ENCODE measurements at places on chromosomes 4 and X.

GRCh38 chr4:166498546-166498945 lies 625.5 kb downstream of the TLL1 start:
- no peak for ATAC-seq

GRCh38 chr4:182795446-182796238 lies 121.5 kb downstream of the DCTD start:
- no peak for ATAC-seq

DNA sequence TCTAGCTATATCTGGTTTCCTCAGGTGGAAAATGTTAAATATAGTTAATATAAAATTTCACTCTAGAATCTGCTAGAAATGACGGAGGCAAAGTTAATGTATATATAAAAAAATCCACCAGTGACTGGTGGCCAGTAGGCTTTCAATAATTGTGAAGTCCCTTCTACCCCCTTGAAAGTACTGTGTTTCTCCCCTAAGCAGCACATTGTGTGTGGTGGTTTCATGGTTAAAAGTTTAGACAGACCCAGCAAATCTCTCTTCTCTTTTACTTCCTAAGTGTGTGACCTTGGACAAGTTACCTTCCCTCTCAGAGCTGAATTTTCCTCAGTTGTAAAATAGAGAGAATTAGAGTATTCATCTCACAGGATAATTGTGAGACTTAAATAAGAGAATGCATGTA lies 600 bp upstream of the HEPH start:
- no peak for ATAC-seq

- no peak for ATAC-seq
These were observed 12.3 kb downstream of the BMP3 start for GRCh38 chr4:81042578-81043365.

DNA sequence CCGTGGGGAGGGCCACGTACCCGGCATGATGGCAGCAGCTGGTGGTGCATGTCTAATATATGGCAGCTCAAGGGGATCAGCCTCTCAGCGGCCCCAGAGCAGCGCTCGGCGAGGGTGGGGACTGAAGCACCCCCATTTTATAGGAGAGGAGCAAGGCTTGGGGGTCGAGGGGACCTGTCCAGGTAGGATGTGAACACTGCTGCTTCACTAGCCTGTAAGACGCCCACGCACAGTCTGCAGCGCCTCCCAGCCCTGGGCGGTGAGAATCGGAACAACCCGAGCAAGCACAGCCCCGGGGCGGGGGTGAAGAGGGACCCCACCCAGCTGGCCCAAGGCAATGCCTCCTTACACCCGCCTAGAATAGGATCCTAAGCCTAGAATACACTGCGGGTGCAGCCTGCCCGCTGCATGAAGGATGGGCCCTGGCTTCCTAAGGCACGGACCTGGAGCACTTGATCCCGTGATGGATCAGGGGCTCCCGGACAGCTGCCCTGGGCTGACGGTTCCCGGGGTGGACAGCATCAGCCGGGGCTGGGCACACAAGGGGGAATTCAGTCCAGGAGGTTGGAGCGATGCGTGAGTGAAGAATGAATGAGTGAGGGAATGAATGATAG lies 17.6 kb downstream of the ADRA2C start:
- no peak for ATAC-seq

GRCh38 chr4:37389967-37390580 lies 145.5 kb downstream of the NWD2 start:
- no peak for ATAC-seq

GRCh38 chr4:25486171-25486570 lies 109.1 kb downstream of the ANAPC4 start:
- no peak for ATAC-seq

DNA sequence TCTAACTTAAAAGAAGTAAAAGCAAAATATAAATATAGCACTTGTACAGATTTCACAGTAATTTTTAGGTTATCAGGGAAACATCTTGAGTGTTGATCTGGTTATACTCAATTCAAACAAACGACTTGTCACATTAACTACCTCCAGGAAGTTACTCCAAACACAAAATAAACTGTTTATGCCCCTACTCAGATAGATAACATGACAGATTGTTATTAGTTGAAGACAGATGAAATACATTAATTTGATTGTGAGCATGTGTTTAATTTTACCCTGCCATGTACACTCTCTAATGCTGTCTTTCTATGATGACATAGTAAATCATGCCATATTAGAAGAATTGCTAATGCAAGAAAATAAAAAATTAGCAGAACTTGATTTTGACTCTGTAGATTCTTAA lies 88.0 kb downstream of the RAB28 start:
- ATAC-seq = no peak

GRCh38 chrX:68950937-68951336 lies 122.1 kb downstream of the EFNB1 start:
- ATAC-seq = no peak

DNA sequence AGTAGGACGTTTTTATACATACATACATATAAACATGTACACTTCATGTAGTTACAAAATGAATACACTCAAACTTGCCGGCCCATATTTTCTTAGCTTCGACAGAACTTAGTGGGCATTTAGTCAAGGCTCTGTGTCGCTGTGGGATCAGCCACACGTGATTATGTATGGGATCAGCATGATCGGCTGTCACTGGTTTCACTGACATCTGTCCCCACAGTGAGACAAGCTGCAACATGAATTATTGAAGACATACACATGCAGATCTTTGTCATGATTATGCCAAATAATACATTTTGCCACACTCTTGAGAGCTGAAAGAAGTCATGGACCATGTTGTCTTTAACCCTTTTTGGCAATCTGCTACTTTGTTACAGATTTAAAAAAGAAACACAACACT lies 38.2 kb upstream of the NAA11 start:
- ATAC-seq = no peak

- no peak for ATAC-seq
These were observed 10.2 kb downstream of the RGS12 start for GRCh38 chr4:3302786-3303564.

DNA sequence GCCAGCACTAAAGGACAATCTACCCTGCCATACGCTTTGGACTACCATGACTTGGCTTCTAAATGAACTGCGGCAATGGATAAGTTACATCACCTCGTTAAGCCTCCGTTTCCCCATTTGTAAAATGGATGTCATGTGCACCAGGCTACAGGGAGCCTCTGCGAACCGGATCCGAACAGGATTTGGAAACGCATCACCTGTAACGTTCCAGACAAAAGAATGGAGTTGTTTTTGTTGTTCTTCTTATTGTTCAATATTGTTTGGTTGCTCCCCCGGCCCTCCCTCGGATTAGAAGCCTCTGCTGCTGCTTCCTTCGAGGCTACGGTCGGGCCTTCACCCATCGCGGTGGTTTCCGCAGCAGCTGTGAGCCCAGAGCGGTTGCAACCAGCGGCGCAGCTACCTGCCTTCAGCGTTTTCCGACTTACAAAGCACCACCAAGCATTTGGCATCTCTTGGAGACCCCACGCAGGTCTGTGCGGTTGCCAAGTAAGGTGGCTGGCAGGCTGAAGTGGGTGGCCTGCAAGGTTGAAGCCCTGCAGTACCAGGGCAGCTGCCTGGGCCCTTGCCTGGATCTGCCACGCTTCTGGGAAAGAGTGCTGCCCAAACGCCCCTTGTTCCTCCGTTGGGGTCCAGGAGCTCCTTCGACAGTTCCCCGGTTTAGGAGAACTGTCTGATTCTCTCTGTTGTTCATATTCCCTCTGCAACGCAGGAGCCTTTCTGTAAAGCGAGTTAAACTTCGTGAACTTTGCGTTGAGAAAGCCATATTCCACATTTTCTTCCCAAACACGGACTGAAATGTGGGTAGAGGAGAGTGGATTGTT lies 7.1 kb downstream of the NKX3-2 start:
- ATAC-seq = no peak

DNA sequence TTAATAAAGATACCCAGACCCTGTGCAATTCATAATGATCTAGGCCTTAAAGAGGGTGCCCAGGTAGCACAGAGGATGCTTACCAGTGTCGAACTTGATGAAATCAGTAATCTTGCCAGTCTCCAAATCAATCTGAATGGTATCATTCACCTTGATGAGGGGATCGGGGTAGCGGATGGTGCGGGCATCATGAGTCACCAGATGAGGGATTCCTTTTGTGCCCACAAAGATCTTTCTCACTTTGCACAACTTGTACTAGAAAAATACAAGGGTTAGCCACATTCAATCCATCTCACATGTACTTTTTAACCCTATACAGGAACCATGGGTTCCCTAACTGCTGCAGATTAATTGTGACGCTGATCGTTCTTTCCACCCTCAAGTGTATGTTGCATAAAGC lies 3.3 kb downstream of the RPS4X start:
- peak; percentile 2 for ATAC-seq

DNA sequence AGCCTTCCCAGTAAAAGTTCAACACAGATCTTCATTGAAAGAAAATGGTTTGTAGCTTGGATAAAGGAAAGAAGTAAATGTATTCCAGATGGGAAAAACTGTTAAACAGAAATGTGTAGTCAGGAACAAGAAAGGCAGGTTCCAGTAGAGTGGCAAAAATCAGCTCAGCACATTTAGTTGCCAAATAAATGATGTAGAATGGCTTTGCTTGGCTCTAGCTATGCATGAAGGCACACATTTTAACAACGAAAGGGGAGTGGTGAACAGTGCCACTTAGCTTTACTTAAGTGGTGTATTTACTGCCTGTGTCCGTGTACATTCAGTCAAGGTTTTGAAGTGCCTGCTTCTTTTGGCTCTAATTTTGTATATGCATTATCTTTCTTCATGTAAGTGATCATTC lies 644.5 kb upstream of the ATOH1 start:
- no peak for ATAC-seq

- ATAC-seq = no peak
These were observed 32.9 kb upstream of the PDGFC start for GRCh38 chr4:157004279-157005161.

GRCh38 chrX:125340490-125340889 lies 20.8 kb downstream of the TEX13C start:
- no peak for ATAC-seq

GRCh38 chrX:100642290-100642689 lies 1.7 kb upstream of the SRPX2 start:
- no peak for ATAC-seq

DNA sequence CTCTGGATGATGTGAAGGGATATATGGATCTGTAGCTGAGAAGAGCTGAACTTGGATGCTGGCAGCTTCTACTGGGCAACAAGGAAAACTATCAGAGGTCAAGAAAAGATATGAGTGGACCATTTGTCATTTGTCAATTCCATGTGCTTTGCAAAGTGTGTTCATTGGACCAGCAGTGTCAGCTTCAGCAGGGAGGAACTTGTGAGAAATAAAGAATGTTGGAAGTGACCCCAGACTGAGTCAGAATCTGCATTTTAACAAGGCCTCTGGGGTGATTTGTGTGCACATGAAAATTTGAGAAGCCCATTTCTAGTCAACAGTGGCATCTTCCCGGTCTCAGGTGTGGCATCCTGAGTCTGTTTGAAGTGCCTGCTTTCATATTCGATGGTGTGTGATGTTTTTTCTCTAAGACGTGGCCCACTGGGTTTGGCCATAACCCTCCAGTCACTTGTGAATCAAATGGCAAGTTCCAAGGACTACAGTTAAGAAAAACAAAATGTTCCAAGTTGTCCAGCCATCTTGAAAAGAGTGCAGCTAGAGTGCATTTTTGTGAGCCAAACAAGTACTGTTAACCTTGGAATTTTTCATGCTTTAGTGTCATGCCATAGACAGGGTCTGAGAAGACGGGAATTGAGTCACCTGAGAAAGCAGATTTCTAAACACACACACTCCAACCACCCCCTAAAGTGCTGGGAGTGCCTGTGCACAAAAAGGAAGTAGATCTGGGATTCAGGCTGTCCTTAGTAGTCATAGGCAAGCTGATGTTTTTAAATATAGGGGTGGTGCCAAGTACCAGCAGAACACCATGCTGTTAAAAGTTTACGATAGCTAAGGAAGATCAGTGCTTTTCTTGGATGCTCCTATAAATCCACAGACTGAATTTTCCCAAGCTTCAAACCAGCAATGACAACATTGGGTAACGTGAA lies 26.4 kb downstream of the GPM6B start:
- ATAC-seq = no peak

DNA sequence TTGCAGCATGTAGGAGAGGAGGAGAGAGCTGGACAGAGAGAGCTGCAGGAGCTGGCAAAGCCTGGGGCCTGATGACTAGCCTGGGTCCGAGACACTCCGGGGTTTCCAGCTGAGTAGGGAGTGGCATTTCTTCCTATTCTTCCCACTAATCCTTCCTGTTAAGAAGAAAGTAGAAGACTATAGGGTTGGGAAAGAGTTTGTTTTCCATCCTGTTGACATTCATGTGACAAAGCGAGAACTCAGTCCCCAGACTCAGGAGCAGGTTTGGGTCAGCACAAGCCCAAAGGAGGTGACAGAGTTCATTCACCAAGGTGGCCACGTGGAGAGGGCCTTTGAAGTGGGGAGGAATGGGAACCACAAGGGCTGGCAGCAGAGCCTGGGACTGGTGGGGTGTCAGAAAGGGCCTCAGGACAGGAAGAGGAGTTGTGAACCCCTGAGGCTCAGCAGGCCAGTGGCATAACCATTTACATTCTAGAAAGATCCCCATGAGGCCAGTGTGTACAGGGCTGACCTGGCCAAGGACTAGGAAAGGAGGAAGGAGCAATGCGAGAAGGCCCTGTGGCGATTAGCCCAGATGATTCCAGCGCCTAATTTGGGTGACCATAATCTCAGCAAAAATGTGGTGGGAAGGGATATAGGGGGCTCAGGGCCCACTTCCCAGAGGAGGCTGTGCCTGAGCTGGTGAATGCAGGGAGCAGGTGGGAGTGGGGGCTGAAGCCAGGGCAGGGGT lies 3.3 kb upstream of the HAUS3 start:
- no peak for ATAC-seq

- ATAC-seq = no peak
These were observed 25.6 kb upstream of the SLC25A4 start for GRCh38 chr4:185117300-185117934.

All from activated CD4-positive, CD25-positive, alpha-beta regulatory T cell treated with anti-CD3 and anti-CD28 coated beads, Interleukin-2, amount 50 U/mL, for 24 hours (primary cell).